Stimulated activated CD4-positive, alpha-beta T cell treated with anti-CD3 and anti-CD28 coated beads, Interleukin-4, amount 100 ng/mL, for 4 hours (primary cell): ENCODE measurements at places on chromosomes 6 and 20.
A peak's percentile ranks its signal among the peaks of the same experiment; 100 is the strongest.

- no peak for DNase-seq
Observed at GRCh38 chr6:124798942-124799496, 163.2 kb upstream of the RNF217 start.

GRCh38 chr20:22523499-22524392 lies 60.6 kb downstream of the FOXA2 start:
- DNase-seq = no peak

GRCh38 chr20:53847837-53848170 lies 222.6 kb downstream of the BCAS1 start:
- no peak for DNase-seq

- no peak for DNase-seq
Observed at GRCh38 chr20:46979603-46980241, 85.1 kb downstream of the EYA2 start.

DNA sequence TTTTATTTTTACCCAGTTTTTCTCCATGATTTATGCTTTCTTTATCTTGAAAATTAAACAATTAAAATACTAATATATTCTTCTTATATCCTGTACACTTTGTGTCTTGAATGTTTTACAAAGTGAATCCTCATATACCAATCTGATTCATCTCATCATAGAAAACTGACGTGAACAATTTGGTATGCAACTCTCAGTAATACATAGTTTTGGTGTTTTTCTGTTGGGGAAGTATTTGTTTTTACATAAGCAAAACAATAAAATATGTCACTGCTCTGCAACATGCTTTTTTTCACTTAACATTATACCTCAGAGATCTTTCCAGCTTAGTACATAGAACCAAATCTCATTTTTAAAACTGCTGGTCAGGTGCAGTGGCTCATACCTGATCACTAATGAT lies 14.7 kb downstream of the DNAAF9 start:
- no peak for DNase-seq

GRCh38 chr6:99560668-99561067 lies 7.8 kb downstream of the CCNC start:
- no peak for DNase-seq

DNA sequence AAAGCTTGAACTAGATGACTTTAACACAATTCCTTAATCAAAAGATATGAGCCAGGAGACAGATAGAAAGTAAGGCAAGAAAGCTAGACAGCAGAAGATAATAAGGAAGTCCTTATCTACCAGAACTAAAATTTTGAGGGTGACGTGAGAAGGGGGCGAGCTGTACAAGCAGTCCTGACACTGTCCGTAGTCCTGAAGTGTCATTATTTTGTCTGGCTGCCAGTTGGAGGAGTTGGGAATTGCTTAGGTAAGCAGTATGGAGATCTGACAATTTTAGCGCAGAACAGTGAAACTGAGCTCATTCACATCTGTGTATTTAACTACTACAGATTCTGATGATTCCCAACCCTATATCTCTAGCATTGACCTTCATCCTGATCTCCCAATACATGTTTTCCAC lies 25.8 kb upstream of the CEP85L start:
- DNase-seq = no peak

GRCh38 chr6:36389353-36389752 lies 1.9 kb upstream of the ETV7 start:
- no peak for DNase-seq

GRCh38 chr6:53119772-53120409 lies 28.8 kb downstream of the GCM1 start:
- DNase-seq = no peak

DNA sequence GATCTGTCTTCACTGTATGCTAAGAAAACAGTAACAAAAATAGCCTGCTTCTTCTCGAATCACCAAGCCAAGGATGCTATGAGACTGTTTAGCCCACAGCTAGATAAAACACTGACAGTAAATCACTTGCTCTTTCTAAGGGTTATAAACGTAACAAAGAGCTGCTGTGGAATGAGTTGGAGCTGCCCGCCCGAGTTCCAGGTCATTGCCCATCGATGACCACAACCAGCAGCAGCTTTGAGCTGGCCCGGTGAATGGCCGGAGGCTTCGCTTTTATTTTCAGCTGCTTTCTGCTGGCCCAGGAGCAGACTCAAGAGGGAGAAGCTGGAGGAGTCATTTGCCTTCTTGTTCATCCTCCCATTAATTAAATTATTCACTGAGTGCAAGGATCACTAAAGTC lies 82.2 kb upstream of the CDH4 start:
- DNase-seq = no peak

- no peak for DNase-seq
Observed at GRCh38 chr6:14889188-14889587, 356.7 kb upstream of the JARID2 start.

DNA sequence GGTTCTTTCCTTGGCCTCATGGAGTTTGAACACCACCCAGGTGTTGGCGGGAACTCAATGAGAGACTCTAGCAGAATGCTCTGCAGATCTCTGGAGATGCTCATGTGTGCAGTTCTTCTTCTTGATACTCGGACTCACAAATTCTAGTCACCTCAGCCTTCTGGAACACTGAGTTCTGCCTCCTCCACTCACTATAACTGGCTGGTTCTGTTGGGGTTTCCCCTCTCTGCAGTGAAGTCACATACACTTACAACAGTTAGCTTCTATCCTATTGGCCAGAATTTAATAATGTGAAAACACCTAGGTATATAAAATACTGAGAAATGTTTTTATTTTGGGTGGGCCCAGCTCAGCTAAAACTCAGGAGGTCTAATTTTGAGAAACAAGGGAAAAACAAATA lies 109.6 kb upstream of the HIVEP1 start:
- DNase-seq = no peak

- DNase-seq = no peak
Observed at GRCh38 chr20:47989957-47990356, 204.7 kb upstream of the SULF2 start.

GRCh38 chr6:21855811-21856455 lies 262.4 kb downstream of the SOX4 start:
- DNase-seq = no peak

- DNase-seq = no peak
Observed at GRCh38 chr6:46763466-46763865, 16.7 kb downstream of the ANKRD66 start.

GRCh38 chr6:32436995-32437836 lies 2.5 kb upstream of the HLA-DRA start:
- DNase-seq = no peak

DNA sequence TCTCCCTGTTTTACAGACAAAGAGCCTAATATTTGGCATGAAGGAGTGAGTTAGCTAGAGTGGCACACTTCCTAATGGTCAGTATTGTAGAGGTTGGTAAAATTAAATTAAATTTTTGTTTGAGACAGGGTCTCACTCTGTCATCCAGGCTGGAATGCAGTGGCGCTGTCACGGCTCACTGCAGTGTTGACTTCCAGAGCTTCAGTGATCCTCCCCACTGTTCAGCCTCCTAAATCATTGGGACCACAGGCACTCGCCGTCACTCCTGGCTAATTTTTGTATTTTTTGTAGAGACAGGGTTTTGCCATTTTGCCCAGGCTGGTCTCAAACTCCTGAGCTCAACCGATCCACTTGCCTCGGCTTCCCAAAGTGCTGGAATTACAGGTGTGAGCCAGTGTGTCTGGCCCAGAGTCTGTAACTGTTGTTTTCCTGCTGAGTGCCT lies 70.9 kb downstream of the SCAND1 start:
- no peak for DNase-seq

DNA sequence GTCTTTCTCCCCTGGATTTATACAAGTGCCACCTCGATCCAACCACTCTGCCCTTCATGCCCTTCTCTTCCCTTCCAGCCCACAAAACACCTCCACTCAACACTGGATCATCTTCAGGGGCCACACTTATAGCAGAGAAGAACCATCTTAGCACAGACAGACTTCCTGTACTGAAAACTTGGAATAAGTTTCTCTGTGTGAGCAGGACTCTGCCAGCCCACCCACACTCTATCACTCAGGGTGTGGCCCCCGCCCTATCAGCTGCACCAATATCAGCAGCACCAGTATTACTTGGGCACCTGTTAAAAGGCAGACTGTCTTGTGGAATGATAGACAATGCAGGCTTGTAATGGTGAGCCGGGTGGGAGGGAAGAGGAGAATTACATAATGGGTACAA lies 86.7 kb downstream of the SCML4 start:
- no peak for DNase-seq

DNA sequence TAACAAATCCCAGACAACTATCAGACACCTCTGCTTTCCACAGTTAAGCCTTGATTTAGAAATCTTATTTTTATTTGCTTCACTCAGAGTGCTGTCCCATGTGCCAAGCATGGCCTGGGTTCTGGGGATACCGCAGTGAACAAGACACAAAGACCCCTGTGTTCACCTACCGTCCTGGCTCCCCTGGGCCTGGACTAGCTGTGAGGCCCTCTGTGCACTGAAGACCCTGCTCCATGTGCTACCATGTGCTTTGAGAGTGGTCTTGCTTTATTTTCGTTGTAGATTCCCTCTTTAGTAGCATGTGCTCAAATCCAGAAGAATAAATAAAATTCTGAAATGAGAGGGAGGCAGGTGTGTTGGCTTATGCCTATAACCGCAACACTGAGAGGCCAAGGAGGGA lies 22.5 kb downstream of the SUMO4 start:
- no peak for DNase-seq

DNA sequence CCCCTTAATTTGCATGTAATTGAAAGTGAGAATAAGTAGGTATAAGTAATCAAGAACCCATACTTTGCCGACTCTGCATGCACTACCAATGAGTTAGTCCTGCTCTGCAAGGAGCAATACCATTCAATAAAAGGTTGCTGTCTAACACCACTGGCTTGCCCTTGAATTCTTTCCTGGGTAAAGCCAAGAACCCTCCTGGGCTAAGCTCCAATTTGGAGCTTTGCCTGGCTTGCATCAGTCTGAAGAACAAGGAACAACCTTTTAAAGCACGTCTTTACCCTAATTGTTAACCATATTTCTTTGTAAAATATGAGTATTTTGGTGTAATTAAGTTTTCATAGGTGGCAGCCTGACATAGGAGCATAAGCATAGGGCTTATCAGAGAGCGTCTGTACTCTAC lies 367.7 kb downstream of the MEI4 start:
- DNase-seq = no peak

GRCh38 chr20:63626424-63627128 lies at the start of gene GMEB2:
GMEB2 (minus strand) TSS chr20:63627101; CDS start chr20:63619397, 7,704 bp downstream.
- peak; percentile 79 for DNase-seq
